Hepatic stellate cell (primary cell): ENCODE measurements at places on chromosomes 5 and 9.

- no peak for DNase-seq
Measured at GRCh38 chr5:28208356-28208755, 1170.0 kb upstream of the CDH9 start.

DNA sequence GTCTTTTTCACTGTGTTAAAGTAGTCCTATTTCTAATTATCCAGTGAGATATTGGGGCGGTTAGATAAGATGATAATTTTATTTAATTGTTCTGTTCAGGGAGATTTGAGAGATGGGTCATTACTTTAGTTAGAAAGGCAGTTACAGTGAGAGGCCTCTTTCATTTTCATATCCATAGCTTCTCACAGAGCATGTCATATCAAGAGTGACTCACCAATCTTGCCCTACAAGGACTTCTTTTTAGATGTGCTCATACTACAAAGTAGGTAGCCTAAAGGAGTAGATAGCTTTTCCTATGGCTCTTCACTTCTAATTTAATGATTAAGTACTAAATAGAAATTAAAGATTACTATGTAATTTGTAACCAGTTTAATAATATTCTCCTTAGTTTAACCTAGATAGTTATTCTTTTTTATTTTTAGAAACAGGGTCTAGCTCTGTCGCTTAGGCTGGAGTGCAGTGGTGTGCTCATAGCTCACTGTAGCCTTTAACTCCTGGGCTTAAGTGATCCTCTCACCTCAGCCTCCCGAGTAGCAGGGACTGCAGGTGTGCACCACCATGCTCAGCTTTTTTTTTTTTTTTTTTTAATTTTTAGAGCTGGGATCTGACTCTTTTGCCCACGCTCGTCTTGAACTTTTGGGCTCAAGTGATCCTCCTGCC, 71.0 kb downstream of the FER start:
- peak; percentile 51 for DNase-seq

GRCh38 chr5:58794875-58795274, 212.0 kb downstream of the RAB3C start:
- DNase-seq, result no peak

DNA sequence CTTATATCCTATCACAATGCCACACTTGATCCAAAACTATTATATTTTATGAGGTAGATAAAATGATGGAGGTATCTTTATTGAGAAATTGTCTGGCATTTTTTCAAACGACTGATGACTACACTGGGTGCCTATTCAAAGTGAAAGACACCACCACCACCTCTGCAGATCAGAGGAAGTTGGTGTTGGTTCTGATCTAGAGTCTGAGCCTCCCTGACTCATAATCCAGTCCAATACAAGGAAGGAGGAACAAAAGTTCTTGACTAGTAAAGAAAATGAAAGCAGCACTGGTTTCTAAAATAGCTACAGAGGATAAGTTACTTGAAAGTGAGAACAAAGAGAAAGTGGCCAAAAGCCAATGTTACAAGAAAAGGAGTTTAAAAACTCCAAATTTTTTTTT, 139.9 kb downstream of the RFX3 start:
- no peak for DNase-seq

DNA sequence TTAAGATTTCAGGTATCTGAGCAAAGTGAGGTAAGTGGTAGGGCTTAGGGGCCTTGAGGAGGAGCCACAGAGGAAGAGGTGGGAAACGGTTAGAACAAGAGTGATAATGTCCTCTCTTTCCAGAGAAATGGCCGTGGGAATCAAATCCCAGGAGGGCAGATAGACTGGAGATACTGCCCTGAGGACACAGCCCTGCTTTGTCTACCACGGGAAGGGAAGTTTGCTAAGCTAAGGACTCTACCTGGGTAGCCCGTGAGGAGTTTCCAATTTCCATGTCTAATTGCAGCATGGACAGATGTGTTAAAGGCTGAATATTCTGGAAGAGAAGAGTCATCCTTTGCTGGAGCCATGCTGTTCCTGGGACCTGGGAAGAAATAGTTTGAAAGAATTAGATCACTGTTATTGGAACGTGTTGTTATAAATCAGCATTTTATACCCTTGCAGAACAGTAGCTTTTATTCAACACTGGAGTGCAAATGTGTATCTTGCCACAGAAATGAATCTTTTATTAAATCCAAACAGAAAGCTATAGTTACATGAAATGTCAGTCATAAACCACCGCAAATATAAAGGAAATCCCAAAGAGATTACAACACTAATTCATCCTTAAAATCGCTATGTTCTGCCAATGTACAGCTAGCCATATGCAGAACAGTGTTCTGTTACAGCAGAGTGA, 133.2 kb upstream of the LHFPL2 start:
- no peak for DNase-seq

DNA sequence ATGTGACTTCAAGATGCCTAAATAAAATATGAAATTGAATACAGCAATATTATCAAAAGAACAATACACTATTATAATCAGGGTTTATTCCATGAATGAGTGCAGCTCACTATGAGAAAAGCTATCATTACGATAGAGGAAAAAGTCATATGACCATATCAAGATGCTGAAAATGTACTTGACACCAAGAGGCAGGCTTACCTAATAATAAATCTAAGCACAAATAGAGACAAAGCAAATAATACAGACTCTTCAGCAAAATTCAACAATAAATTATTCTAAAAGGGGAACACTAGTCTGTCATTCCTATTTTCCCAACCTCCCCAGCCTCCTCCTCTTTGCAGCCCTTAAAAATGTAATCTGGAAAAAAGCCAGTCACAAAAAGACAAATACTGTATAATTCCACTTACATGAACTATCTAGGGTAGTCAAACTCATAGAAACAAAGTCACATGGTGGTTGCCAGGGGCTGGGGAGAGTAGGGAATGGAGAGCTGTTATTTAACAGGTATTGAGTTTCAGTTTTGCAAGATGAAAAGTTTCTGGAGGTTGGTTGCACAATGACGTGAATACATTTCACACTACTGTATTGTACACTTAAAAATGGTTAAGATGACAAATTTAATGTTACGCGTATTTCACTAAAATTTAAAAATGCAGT, 148.4 kb downstream of the NFIB start:
- no peak for DNase-seq

- DNase-seq, result no peak
Measured at GRCh38 chr9:98530806-98531386, 177.8 kb downstream of the GABBR2 start.
